ENCODE measurements at places on chromosomes 11 and 22.

- no peak for DNase-seq
These were observed 328.7 kb upstream of the B3GAT1 start for GRCh38 chr11:134740590-134741261.

- DNase-seq: no peak
These were observed 42.5 kb downstream of the RTN4R start for GRCh38 chr22:20225693-20225966.

GRCh38 chr22:42436404-42436803 is 4.2 kb upstream of the NFAM1 start:
- no peak for DNase-seq

GRCh38 chr22:18114495-18114894 is 3.9 kb downstream of the TUBA8 start:
- DNase-seq: no peak

GRCh38 chr11:8109675-8110074 is 28.7 kb downstream of the TUB start:
- DNase-seq: no peak

GRCh38 chr11:78860720-78861422 is 286.2 kb upstream of the NARS2 start:
- no peak for DNase-seq

DNA sequence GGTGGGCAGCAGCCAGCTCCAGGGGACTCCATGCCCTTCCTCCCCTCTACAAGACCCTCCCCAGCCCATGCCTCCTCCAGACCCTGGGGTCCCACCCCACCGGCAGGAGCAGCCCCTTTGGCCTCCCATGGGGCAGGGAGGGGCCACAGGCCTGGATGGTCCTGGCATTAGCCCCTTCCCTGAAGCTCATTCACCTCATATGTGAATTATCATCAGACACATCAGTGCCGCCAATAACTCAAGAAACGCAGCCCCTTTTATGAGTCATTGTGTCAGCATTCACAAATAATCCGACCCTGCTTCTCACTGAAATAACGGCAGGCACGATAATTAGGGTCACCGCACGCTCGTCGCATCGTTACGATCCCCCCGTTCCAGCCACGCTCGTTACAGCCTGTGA is 124.2 kb downstream of the BRD1 start:
- no peak for DNase-seq

GRCh38 chr11:132844956-132845696 is 687.2 kb downstream of the OPCML start:
- no peak for DNase-seq

DNA sequence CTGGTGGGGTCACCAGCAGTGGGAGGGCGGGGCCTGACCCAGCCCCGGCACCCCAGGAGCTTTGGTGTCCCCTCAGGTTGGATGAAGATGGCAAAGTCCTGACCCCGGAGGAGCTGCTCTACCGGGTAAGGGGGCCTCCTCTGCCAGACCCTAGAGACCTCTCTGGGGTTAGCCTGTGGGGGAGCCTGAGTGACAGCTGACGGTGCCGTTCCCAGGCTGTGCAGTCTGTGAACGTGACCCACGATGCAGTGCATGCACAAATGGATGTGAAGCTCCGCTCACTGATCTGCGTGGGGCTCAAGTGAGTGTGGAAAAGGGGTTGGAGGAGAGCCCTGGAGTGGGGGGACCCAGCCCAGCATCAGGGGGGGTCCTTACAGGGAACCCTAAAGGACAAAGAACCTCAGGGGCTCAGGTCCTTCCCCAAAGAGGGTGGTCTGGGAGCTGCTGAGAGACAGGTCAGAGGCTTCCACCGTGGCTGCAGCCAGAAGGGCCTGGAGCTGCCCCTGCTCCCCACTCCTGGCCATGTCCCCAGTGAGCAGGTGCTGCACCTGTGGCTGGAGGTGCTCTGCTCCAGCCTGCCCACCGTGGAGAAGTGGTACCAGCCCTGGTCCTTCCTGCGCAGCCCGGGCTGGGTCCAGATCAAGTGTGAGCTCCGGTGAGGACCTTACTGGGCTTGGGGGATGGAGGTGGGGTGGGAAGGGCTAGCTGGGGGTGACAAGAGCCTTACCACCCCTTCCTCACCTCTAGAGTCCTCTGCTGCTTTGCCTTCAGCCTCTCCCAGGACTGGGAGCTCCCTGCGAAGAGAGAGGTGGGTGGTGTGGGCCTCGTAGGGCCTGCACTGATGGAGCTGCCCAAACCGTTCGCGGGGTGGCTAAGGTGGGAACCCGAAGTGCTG is 38.6 kb downstream of the SGSM3 start:
- no peak for DNase-seq

DNA sequence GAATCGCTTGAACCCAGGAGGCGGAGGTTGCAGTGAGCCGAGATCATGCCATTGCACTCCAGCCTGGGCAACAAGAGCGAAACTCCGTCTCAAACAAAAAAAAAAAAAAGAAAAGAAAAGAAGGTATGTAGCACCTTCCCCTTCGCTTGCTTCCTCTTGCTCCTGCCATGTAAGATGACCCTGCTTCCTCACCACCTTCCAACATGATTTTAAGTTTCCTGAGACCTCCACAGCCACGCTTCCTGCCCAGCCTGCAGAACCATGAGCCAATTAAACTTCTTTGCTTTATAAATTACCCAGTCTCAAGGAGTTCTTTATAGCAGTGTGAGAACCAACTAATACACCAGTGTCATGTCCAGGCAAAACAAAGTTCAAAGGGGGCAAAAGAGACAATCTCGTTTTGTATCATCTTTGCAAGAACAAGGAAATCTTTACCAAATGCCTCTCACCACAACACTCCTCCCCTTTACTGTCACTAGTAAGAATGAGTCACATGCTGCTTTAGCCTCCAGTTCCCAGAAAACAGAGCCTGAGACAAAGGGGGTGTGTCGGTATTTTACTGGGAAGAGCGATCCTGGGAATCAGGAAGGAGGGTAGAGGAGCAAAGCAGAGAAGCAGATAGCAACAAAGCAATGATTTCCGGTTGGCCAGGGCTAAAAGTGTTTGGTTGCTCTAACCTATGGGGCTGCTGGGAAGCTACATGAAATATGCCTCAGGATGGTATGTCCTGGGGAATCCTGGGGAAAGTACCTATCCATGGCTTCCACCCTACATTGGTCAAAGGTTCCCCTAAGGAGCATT is 10.5 kb upstream of the MCHR1 start:
- no peak for DNase-seq

- no peak for DNase-seq
These were observed 6.5 kb downstream of the MMP1 start for GRCh38 chr11:102791271-102792036.

- DNase-seq: no peak
These were observed 10.5 kb downstream of the NUMA1 start for GRCh38 chr11:72069787-72070251.

- DNase-seq: no peak
These were observed 720.6 kb downstream of the JRKL start for GRCh38 chr11:97110376-97110775.

GRCh38 chr22:21677606-21678443 is 12.0 kb downstream of the PPIL2 start:
- DNase-seq: no peak

DNA sequence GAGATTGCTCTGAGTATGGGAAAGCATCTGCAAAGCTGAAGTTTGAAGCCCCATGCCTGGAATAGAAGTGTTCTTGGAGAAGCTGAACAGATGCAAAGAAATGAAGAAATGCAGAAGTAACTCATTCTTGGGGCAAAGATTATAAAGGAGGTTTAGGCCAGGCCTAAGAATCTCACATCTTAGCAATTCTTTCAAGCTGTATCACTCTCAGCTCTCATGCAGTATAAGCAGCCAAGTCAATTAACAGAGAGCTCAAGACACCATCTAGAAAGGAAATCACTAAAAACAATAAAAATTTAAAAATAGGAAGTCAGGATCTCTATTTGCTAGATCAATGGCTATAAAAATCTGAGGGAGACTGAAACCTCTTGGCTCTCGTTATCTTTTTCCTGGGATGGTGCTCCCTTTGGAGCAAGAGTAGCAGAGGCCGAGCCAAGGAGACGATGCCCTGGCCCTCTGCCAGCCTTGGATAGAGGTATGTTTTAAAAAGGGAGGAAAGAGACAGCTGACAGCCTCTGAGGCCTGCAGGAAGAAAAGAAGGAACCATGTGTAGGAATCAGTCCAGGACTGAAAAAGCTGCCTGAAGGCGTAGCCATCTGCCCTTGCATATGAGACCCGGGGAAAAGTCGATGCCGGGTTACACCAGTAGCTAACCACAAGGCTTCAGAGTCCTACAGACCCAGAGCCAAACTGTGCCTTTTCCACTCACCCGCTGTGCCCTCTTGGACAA is 229.8 kb downstream of the BLID start:
- no peak for DNase-seq

DNA sequence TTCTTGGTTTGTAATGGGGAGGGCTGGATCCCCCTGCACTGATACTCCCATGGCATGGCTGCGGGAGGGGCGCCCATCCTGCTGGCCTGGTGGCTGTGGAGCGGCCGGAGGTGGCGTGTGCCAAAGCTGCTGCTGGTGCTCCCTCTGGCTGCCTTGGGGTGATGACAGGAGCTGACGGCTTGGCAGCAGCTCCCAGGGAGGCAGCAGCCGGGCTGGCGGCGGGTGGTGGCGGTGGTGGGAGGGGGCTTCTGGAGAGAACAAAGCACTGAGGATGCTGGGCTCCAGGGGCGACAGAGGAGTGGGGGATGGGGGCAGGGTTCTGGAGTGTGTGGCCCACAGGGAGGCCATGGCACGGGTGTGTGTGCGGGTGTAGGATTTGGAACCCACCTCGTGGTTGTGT is 11.4 kb upstream of the MPPED1 start:
- DNase-seq: no peak

DNA sequence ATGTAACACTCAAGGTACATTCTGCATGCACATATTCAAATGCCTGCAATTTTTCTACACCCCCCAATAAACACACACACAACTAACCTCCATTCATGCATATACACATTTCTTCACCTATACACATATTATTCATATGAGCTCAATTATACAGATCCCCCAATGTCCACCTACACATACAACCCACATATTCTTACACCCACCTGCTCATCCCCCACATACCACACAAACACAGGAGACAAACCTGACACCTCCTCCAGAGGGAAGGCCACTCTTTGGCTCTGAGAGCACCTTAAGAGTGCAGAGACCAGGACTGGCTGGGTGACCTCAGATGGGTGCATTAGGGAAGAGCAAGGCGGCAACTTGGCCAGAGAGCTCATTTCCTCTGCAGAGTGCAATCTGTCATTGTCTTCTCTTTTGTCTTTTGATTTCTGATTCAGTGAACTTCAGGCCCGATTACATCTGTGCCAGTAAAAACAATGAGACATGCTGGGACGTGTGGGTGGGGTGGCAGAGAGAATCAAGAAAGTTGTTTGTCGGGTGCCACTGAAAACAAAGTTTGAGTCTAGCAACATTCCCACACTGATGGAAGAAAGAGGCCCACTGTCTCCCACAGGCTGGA is 208.4 kb downstream of the NXPE2 start:
- DNase-seq: no peak

- DNase-seq: no peak
These were observed 200.4 kb downstream of the RAB38 start for GRCh38 chr11:87974797-87975196.

- no peak for DNase-seq
These were observed 27.5 kb upstream of the CRYBB3 start for GRCh38 chr22:25172153-25172552.

- DNase-seq: no peak
These were observed 140.3 kb upstream of the MTNR1B start for GRCh38 chr11:92829121-92829520.

DNA sequence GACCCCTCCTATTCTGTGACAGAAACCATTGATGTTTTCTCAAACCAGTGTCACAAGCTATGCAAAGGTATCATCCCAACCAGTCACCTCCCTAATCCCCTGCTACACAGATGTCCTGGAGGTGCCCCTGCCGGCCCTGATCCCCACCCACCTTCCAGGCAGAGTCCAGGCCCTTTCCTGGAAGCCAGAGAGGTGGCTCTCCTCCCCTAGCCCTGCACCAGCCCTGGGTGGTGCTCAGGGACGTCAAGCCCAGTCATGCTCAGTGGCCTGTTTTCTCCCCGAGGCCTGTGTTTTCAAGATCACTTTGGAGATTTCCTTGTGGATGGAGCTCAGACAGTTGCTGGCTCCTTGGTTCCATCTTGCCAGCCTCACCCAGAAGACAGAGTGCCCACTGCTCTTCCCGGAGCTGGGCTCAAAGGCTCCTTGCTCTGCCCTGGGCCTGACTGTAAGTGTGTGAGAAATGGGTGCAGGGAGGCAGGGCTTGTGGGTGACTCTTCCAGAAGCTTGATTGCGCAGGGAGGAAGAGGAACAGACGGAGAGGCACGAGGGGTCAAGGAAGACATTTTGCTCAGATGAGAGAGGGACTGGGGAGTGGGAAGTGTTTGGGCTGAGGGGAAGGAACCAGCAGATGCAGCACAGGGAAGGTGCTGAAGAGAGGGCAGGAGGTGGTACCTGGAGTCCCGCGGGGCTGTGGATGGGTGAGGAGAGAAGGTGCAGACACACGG is 11.3 kb downstream of the P2RY6 start:
- no peak for DNase-seq

DNA sequence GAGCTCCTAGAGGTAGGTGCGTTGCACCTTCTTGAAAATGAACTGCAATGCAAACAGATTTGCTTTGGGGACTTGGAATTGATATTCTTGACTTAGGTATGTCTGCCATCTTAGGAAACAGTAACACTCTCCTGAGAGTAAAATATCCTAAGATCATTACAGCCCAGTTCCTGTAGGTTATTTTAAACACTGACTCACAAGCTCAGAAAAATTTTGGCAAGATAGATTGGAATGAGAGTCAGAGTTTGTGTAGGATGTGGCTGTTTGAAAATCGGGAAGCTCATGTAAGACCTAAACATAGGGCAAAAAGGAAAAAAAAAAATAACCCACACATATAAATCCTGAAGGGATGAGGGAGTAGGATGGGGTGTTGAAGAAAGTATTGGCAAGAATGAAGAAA is 377.0 kb upstream of the LRRC4C start:
- no peak for DNase-seq

- no peak for DNase-seq
These were observed 357.8 kb downstream of the LARGE1 start for GRCh38 chr22:33562501-33562900.

DNA sequence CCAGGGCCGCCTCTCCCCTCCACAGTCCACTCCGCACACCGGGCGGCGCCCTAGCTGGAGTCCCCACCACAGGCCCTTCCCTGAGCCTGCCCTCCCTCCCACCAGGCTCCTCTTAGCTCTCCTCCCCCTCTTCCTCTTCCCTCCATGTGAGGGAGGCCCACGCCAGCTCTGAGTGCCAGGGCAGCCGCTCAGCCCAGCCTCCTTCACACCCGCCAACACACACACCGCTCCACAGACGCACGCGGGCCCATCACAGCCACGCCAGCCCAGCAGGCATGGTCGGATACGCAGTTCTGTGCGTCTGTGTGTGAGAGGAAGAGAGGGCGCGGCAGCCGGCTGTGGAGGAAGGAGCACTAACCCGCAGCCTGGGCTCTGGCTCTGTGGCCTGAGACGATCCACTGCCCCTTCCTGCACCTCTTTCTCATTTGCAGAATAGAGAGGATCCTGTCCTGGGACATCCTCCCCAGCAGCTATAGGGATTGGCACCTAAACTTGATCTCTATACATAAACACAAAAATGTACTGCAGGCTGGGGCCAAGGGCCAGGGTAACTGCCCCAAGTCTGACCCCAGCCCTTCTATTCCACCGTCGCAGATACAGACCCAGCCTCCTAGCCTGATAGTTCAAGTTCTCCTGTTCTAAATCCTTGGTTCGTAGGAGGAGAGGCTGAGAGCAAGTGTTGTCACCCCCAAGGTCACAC is 3.5 kb downstream of the CHRM4 start:
- DNase-seq: no peak

GRCh38 chr11:33064866-33065265 is 25.5 kb downstream of the TCP11L1 start:
- no peak for DNase-seq

GRCh38 chr11:57462597-57462996 is 2.3 kb downstream of the RTN4RL2 start:
- DNase-seq: no peak

- no peak for DNase-seq
These were observed 27.8 kb downstream of the CD82 start for GRCh38 chr11:44593251-44593650.

Data from B cell (primary cell).